A549 treated with DMSO at 1 μM for 4 hours (cell line): ENCODE measurements at places on chromosomes 16 and 17. TPM values are rescaled to one million over a fixed set of nuclear protein-coding genes. Genes with fewer than 3 reads are reported as not detected.

The CCDC200 gene
- total RNA-seq, result not detected in 5 replicates

The TBX2 gene
- total RNA-seq, result 6.0 to 8.7 TPM (median 7.6 TPM) in 5 replicates

The CSH2 gene
- total RNA-seq, result not detected in 5 replicates

The HSPB9 gene
- total RNA-seq, result not detected in 5 replicates

The TTYH2 gene
- total RNA-seq, result 1.9 to 2.6 TPM (median 2.1 TPM) in 5 replicates

The KRT39 gene
- total RNA-seq, result not detected in 5 replicates

The KRT27 gene
- total RNA-seq, result not detected in 5 replicates

The RPRML gene
- total RNA-seq, result 0.33 to 0.69 TPM (median 0.57 TPM) in 5 replicates

The NETO2 gene
- 79.8 to 106 TPM (median 103 TPM) in 5 replicates for total RNA-seq

The CD2BP2 gene
- total RNA-seq, result 64.0 to 69.6 TPM (median 67.1 TPM) in 5 replicates

The ACOX1 gene
- 15.9 to 18.2 TPM (median 17.5 TPM) in 5 replicates for total RNA-seq

The GNGT2 gene
- 0.18 to 0.38 TPM (median 0.25 TPM) in 5 replicates for total RNA-seq

The CEP295NL gene
- total RNA-seq, result 0.27 to 0.71 TPM (median 0.55 TPM) in 5 replicates

The NATD1 gene
- 2.6 to 3.8 TPM (median 3.1 TPM) in 5 replicates for total RNA-seq

The PLCG2 gene
- 3.0 to 4.8 TPM (median 4.3 TPM) in 5 replicates for total RNA-seq

The HEATR3 gene
- 12.0 to 19.0 TPM (median 17.0 TPM) in 5 replicates for total RNA-seq

The ZNF18 gene
- 4.0 to 5.7 TPM (median 4.9 TPM) in 5 replicates for total RNA-seq

The HEATR9 gene
- not detected in 5 replicates for total RNA-seq

The TM4SF5 gene
- 0.31 to 1.2 TPM (median 0.64 TPM) in 5 replicates for total RNA-seq

The MT1A gene
- total RNA-seq, result 15.4 to 17.7 TPM (median 15.7 TPM) in 5 replicates

The C1QTNF8 gene
- not detected in 5 replicates for total RNA-seq

The NECAB2 gene
- 1.6 to 3.7 TPM (median 2.8 TPM) in 5 replicates for total RNA-seq

The CBLN1 gene
- total RNA-seq, result 0.06 to 0.24 TPM (median 0.08 TPM) in 4 of 5 replicates, not detected in the other

The ZFHX3 gene
- total RNA-seq, result 6.2 to 10.3 TPM (median 8.6 TPM) in 5 replicates

The ZNF213 gene
- total RNA-seq, result 8.2 to 13.3 TPM (median 11.1 TPM) in 5 replicates

The CPHXL2 gene
- not detected in 5 replicates for total RNA-seq

The OTOA gene
- 0.05 TPM in 1 of 5 replicates, not detected in the others for total RNA-seq

The NLRC3 gene
- total RNA-seq, result 0.01 to 0.02 TPM in 2 of 5 replicates, not detected in the others

The TRAPPC1 gene
- total RNA-seq, result 271 to 324 TPM (median 289 TPM) in 5 replicates

The TBC1D3L gene
- total RNA-seq, result 7.8 to 12.8 TPM (median 11.8 TPM) in 5 replicates

The ATP2A1 gene
- total RNA-seq, result 1.4 to 3.6 TPM (median 2.4 TPM) in 5 replicates

The SCGB1C2 gene
- total RNA-seq, result not detected in 5 replicates

The IL32 gene
- total RNA-seq, result 22.5 to 31.8 TPM (median 27.0 TPM) in 5 replicates

The ATMIN gene
- 29.2 to 38.5 TPM (median 36.0 TPM) in 5 replicates for total RNA-seq

The KCNH4 gene
- total RNA-seq, result 0.31 to 0.60 TPM (median 0.44 TPM) in 5 replicates

The HASPIN gene
- total RNA-seq, result 14.8 to 19.7 TPM (median 15.7 TPM) in 5 replicates

The PPP1R27 gene
- total RNA-seq, result 0.22 TPM in 1 of 5 replicates, not detected in the others

The DNAAF8 gene
- total RNA-seq, result 0.46 to 1.6 TPM (median 1.2 TPM) in 5 replicates

The TSC2 gene
- total RNA-seq, result 34.3 to 44.5 TPM (median 38.4 TPM) in 5 replicates

The SKAP1 gene
- 0.08 to 0.14 TPM in 2 of 5 replicates, not detected in the others for total RNA-seq
